Naive thymus-derived CD8-positive, alpha-beta T cell (primary cell): ENCODE measurements at places on chromosomes 6 and 20.

- no peak for DNase-seq
Observed at GRCh38 chr20:36310215-36310981, 4.3 kb downstream of the DLGAP4 start.

DNA sequence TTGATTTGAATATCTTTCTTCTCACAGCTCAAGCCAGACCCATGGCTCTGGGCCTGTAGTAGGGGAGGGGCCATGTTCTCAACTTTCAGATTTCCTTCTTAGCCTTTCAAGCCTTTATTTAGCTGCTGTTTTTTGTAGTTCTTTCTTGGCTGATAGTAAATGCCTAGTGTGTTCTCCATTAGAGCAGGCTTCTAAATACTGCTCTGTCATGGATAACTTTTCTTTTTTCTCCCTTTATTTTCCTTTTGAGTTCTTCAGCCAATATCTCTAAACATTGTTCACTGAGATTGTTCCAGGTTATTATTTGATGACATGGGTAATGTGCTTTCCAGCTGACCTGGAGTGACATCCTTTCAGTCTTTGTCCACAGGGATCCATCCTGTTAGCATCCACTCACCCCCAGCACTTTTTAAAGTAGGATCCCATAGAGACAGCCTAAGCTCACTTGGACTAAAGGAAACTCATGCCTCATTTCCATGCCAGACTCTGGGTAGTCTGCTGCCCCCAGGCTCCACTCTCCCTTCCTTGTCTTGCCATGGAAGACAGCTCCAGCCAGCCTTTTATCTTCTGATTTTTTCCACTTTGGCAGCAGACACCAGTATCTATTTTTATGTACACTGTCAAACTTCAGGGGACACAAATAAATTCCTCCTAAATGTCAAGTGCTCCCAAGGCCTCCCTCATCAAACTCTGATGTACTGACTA is 645.6 kb downstream of the RNF144B start:
- DNase-seq = no peak

DNA sequence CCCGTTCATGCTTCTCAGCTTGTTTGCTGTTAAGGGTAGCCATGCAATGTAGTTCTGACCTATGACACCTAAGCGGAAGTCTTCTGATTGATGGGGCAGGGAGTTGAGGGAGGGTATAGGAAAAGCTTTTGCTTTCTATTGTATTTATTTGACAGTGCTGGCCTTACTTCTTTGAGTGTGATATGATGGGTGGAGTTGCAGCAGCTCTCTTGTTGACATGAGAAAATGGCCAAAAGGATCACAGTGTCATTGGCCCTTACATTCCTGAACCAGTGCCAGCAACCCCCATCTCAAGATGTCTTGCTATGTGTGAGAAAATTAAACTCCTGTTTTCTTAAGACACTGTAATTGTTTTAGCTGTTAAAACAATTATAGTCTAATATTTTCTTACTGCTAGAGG is 117.5 kb downstream of the SAMD5 start:
- no peak for DNase-seq

- DNase-seq = no peak
Observed at GRCh38 chr20:25622049-25622448, 1.8 kb downstream of the NANP start.

DNA sequence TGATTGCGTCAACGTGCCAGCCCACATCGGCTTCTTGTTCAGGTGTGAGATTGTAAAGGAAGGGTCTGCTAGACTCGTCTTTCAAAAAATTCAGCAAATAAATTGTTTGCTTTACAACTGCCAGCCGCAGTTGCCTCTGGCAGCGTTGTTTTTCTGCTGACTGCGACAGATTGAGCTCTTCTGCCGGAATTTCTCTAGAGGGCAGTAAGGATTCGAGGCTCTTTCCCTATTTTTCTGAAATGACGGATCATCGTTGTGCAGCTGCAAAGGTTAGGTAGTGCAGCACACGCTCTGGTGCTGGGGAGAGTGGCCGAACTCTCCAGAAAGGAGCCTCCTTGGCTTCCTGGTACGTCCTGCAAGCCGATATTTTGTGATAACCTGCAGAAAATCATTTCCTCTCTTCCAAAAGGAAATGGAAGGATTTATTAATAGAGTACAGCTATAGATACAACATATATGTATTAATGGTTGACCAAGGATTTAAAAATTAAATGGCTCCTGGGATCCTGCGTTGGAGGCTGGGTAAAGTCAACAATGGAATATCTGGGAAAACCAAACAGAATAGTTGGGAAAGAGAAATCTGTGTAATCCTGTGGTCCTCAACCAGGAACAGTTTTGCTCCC is 121.9 kb upstream of the ZFP64 start:
- DNase-seq = no peak

GRCh38 chr6:139888681-139889122 is 514.3 kb upstream of the CITED2 start:
- DNase-seq = no peak

GRCh38 chr6:102986086-102986485 is 1592.6 kb downstream of the GRIK2 start:
- DNase-seq = no peak

GRCh38 chr6:45658958-45659357 is 281.2 kb upstream of the SUPT3H start:
- DNase-seq = no peak

GRCh38 chr6:3301506-3301905 is 42.8 kb downstream of the PSMG4 start:
- DNase-seq = no peak

- no peak for DNase-seq
Observed at GRCh38 chr6:147040121-147040910, 163.9 kb upstream of the STXBP5 start.

- DNase-seq = no peak
Observed at GRCh38 chr20:49214571-49214970, 4.6 kb upstream of the DDX27 start.

GRCh38 chr20:4158466-4159050 is 143.2 kb upstream of the RNF24 start:
- no peak for DNase-seq

- no peak for DNase-seq
Observed at GRCh38 chr6:42250274-42250931, 32.7 kb upstream of the MRPS10 start.

GRCh38 chr20:33433465-33434234 is 9.9 kb downstream of the SNTA1 start:
- no peak for DNase-seq

DNA sequence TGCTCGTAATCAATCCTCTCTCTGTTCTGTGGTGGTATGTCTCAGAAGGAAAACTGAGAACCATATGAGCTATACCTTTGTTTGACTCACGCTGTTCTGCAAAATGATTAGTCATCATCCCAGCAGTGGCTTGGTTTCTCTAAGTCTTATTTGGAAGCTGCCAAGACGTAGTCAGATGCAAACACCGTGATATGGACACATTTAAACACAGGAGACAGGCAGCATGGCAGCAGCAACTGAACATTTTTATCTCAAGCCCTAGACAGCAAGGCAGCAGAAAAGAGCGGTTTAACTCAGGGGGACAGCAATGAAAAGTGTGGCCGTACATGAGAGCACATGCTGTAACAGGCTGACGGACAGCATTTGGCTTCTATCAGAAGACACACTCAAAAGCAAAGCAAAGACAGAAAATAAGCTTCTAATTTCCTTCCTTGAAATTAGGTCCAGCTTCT is 1295.1 kb downstream of the EPHA7 start:
- DNase-seq = no peak

DNA sequence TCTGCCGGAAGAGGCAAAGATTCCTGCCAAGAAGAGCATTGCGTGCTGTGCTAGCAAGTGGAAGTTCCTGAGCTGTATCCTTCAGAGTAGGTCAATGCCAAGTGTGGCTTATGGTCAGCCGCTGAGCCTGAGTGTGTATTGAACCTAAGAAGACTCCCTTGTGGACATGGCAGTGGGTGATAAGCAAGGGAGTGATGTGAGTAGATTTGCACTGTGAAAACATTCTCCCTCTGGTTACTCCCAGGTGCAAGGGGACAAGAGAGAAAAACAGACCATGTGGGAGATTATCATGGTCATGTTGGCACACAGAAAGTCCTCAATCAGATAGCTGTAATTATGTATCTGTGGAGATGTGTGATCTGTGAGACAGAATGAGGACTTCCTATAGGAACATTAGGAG is 6.1 kb upstream of the TMEM74B start:
- no peak for DNase-seq

DNA sequence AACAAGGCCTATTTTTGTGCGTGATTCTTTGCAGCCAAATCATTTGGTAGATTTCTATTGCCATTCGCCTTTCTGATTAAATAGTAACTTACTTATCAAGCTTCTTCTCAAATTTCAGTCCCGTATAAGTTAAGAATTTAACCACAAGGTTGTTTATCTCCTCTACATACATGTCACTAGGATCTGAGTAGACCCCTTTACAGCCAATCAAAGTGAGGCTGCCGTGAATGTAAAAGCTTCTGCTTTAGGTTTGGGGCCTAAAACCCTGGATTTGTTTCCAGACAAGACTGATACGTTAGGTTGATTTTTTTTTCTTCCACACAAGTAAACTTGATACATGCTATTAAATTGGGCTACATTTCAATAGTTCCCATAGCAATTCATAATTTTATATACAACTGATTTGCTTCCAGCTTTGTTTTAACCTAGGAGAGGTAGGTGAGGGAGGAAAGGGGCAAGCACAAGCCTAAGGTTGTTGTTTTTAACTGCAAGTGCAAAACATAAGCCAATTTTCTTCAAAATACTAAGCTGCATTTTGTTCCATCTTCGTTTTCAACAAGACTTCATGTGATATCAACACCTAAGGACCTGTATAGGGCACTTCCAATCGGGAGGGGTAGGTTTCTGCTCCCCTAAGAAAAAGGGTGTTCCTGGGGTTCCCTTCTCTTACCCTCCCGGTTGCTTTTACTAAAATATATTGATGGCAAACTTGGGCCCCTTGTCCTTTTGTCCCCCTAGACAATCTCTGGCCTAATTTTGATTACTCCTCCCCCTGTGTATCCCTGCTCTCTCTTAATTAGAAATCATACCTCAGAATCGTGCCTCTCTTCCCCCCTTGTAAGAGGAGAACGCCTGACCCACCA is 1.7 kb downstream of the RANBP9 start:
- no peak for DNase-seq

- DNase-seq = no peak
Observed at GRCh38 chr20:37455659-37456058, 65.4 kb upstream of the NNAT start.
